ENCODE measurements at places on chromosomes 3 and 15.

GRCh38 chr15:57337868-57338411 is 38.4 kb upstream of the CGNL1 start:
- DNase-seq = peak; percentile 37

GRCh38 chr3:110362751-110363150 is 708.9 kb upstream of the NECTIN3 start:
- peak; percentile 57 for DNase-seq

DNA sequence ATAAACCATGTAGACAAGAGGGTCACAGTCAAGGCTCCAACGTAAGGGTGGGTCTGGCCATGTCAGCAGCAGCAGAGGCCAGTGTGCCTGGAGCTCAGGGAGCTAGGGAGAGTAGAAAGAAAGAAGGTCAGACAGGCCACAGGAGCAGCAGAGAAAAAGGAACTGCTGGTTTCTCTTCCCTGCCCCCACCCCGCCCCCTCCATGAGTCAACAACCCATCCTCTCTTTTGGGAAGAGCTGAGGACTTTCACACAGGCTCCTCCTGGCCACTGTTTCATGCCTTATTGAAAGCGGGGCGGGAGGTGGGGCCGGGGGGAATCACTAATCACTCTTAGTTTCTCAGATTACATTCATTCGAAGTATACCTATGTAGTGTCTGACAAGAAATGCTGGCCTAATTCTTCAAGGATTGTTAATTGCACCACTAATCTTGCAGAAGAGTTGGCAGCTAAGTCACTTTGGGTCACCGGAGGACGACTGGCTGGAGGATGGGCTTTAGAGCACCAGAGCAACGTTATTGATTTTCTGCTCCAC is 9.1 kb upstream of the SCG3 start:
- DNase-seq = no peak

- peak; percentile 56 for DNase-seq
Measured at GRCh38 chr15:45714590-45715488, 80.0 kb downstream of the SQOR start.

DNA sequence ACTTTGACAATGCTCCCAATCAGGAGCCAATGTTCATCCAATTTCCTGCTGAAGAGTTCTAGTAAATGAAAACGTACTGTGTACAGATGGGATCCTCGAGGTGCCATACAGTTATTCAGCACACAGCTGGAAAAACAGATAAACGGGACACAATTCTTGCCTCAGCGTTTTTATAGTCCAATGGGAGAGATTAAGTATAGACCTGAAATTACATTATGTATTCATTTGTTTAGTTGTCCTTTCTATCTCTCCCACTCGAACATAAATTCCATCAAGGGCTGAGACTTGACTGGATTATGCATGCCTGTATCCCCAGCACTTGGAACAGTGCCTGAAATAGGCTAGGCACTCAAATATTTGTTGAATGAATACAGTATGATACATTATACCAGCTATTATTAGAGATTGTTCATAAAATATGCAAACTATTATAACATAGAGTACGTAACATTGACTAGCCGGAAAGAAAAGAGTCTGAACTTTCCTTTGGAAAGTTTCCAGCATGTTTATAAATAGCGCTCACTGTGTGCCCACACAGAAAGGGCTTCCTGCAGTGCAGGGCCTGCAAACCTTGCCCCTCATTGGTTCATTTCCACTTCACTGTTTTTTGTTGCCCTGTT is 27.4 kb upstream of the SNTN start:
- peak; percentile 99 for DNase-seq

DNA sequence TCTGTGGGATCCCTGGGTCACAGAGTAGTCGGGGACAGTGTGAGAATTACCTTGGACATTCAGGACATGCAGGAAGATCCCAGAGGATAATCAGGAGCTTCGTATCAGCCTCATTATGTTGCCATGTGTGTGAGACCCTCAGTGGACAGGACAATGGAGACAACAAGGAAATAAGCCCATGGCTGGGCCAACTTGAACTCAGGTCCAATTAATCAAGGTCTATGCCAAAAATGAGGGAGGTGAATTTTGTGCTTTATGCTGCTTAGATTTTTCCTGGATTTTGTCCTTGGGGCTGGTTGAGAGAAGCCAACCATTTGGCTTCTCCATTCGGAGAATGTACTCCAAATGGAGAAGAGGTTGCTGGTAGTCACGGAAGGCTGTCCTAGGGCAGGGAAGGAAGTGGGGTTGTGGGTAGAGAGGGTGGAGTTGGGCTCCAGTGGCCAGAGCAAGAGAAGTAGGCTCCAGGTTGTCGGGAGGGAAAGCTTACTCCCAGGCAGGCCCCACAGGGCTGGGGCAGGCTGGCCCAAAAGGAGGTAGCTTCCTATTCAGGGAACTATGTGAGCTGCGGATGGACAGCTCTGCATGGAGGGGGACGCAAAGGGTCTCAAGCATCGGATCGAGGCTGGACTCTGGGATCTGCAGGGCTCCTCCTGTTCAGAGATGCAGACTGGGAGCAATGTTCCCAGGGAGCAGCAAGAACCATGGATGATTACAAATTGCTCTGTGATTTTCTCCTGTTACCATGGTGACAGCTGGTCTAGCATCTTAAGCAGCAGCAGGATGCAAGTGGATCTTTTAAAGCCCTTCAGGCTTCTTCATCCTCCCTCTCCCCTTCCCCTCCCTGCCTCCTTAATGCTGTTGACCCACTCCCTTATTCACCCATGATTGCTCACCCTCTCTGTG is 91.1 kb downstream of the WNT7A start:
- no peak for DNase-seq

GRCh38 chr15:64267331-64267973 is 88.5 kb downstream of the CSNK1G1 start:
- DNase-seq = no peak

DNA sequence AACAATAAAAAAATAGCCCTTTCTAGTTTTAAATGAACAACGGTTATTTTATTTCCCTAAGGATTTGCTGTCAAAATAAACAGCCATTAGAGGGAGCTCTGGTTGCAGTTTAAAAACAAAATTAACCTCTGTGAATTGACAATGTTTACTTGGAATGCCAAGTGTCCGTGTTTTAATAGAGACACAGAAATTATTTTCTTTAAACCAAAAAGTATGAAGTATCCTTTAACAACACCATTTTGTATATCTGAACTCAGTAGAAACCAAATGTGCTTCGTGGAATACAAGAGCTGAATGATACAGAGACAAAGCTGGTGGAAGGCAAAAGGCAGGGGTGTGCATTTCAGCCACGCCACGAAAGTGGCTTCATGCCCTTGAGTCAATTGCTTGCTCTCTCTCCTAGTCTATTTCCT is 74.4 kb downstream of the MOBP start:
- peak; percentile 8 for DNase-seq

- peak; percentile 53 for DNase-seq
Measured at GRCh38 chr3:183455089-183455488, 26.7 kb upstream of the MCF2L2 start.

DNA sequence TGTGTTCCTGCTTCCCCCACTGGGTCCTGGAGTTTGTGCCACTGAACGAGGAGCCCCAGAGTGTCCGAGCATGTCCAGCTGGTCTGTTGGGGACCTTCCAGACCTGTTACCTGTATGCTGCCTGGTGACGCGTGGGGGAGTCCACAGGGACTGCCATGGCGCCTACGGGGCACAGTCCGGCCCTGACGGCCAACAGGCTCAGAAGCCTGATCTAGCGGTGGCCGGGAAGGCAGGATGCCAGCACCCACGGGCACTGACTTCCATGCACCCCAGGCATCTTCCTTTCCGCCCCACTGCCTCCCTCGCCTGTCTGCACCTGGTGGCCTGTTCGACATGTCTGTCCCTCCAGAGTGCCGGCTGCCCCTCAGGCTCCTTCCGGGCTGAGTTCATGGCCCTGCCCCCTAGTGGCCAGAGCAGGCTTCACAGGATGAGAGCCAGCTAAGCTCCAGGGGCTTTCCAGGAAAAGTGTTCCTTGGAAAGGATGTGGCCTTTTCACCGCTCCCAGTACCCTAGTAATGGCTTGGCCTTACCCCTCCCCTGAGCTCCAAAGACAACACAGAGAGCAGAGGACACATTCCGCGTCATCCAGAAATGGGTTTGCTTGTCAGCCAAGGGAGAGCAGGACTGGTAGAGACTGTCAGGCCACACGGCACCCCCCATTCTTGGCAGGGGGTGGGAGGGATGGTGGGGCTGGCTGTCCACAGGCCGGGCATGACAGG is 35.7 kb downstream of the NGRN start:
- DNase-seq = peak; percentile 50

DNA sequence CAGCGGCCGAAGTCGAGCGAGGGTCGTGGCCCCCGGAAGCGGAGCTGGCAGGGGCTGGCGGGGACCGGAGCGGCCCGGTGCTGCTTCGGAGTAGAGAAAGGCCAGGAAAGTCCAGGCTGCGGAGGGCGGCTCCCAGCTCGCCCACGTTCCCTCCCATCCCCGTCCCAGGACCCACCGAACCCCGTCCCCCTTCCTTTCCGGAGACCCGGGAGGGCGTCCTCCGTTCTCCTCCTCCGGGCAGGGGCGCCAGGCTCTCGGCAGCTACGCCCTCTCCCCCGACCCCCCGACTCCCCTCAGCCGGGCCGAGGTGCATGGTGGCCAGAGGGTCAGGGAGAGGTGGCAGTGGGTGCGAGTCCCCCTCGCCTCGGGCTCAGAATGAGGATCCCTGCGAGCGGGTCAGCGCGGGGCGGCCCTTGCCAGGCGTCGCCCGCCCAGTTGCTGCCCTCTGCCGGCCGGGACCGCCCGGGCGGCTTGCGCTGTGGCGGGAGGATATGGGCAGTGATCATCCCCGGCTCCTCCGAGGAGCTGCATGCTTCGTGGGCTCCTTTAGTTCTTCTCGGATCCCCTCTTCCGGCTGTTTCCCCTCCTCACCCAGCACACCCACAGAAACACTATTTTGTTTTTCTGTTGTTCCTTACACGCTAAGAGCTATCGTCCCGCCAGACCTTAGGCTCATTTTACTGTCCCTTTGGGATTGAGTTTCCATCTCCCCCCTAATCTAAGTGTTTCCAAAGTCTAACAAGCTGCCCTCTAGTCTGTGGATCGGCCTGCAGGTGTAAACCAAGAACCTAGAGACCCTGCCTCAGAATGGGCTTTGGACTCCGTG is 744 bp upstream of the ALDH1A2 start:
- DNase-seq = peak; percentile 52

DNA sequence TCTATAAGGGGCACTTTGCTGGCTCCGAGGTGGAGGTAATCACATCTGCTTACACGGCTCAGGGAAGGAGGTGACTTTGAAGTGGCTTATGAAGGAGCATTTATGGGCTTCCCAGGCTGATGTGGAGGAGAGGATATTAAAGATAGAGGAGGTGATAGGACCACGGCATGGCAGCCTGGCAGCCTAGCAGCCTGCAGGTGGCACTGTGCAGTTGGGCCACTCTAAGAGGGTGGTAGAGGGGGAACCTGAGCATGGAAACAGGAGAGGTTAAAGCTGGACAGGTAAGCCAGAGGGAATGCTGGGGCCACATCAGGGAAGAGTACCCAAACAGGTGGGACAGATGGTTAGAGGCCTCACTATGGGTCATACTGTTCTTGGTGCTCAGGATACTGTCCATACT is 375.0 kb downstream of the WDR72 start:
- no peak for DNase-seq

DNA sequence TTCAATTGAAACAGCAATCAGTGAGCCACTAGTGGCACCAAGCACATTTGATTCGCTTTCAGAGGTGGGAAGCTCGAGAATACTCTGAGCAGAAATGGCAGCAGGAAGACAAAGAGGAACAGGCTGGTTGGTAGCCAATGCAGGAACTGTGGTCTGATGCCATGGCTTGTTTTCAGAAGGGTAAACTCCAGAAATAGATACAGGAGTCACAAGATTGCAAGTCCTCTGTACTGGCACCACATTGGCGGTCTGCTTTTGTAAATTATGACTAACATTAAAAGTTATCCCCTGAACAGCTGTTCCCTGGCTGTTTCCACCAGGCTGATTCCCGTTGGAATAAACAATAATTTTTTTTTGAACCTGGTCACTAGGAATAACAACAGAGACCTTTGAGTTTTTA is 35.5 kb downstream of the USF3 start:
- no peak for DNase-seq

- no peak for DNase-seq
Measured at GRCh38 chr15:70362350-70362749, 264.6 kb upstream of the TLE3 start.

DNA sequence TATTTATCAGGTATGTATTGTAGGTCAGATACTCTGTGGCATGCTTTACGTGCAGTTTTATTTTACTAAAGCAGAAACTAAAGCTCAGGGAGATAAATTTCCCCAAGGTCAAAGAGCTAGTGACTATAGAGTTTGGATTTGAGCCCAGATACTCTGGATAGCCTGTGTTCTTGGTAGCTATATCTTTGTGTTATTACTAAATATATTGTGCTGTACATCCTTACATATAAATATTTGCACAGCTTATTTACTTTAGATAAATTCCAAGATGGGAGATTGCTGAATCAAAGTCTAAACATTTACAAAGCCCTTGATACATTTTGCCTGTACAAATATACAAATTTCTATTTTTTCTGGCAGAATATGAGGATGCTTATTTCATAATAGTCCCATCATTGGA is 660.9 kb upstream of the NAALADL2 start:
- DNase-seq = peak; percentile 69

GRCh38 chr3:66380200-66380932 is 120.5 kb downstream of the LRIG1 start:
- no peak for DNase-seq

DNA sequence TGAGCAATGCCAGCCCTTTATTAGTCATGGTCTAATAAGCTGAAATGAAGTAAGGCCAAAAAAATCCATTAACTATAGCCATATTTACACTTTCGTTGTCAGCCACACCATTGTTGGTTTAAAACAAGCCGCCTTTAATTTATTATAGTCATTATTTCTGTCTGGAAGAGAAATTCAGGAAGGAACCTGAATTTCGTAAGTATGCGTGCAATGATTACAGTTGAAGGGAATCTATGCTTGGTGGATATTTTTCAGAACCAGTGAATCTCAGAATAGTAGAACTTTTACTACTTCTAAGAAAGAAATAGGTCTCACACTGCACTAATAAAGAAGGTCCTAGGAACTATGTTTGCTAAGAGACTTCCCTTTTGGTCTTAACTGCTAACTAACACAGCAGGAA is 59.1 kb downstream of the FAM43A start:
- DNase-seq = no peak

GRCh38 chr15:44015545-44016305 is 179.3 kb downstream of the FRMD5 start:
- DNase-seq = no peak

GRCh38 chr3:76361010-76361409 is 575.7 kb upstream of the ZNF717 start:
- DNase-seq = no peak

DNA sequence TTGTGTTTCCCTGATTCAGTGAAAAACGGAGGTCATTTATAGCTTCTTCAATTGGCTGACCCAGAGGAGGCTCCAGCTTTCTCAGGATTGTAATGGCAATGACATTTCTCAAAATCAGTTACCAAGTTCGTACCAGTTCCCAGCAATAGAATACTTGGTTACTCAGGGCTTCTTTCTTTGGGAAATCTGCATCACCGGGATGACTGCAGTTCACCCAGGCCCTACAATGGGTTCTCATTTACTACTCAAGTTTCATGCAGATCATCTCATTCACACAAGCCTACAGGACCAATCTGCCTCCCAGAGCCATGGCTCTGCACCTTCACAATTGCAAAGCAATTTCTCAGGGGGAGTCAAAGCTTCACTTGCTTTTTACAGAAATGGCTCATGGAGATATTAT is 109.6 kb downstream of the FHIT start:
- DNase-seq = no peak

GRCh38 chr3:40317061-40317855 is 7.8 kb downstream of the EIF1B start:
- peak; percentile 61 for DNase-seq

- DNase-seq = peak; percentile 75
Measured at GRCh38 chr3:194472290-194472920, 14.4 kb downstream of the ATP13A3 start.

- peak; percentile 56 for DNase-seq
Measured at GRCh38 chr3:59364496-59364895, 314.7 kb upstream of the CFAP20DC start.

- no peak for DNase-seq
Measured at GRCh38 chr3:21531909-21532308, 219.1 kb downstream of the ZNF385D start.

All from fibroblast of skin of back (primary cell).